ENCODE measurements at places on chromosomes 7 and 10.

GRCh38 chr7:13044309-13044708, 356.9 kb downstream of the ARL4A start:
- no peak for DNase-seq

DNA sequence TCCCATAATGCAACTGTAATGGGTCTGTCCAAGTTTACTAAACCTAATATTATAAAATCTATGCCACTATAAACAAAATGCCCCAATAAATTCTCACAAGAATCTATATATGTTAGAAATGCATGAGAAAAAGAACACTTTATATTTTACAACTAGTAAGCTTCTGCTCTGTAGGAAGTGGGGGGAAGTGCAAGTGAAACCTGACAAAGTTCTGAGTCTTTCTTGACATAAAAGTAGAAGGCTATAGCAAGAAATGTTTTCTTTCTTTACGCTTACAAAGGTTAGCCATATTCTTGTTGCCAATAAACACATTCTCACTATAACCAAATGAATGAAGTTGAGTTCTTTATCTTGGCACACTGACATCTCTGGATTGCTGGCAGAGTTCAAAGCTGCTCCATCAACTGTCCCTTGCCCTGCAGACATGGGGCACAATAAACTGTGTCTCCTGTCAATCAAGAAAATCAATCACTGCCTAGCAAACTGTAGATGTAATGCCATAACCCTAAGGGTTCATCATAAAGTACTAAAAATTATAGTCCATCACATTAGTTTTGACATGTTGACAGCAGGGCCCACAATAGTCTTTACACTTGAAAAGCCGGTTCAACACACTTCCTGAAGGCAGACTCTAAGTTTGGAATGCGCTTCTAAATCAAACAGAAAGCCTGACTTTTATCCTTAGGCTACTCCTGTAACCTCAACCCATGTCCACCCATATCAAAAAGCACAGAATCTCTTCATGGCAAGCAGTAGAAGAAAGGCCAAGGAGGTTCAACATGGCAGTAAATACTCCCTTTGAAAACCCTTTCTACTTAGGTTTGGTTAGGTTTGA, 58.6 kb downstream of the TPK1 start:
- DNase-seq: no peak

DNA sequence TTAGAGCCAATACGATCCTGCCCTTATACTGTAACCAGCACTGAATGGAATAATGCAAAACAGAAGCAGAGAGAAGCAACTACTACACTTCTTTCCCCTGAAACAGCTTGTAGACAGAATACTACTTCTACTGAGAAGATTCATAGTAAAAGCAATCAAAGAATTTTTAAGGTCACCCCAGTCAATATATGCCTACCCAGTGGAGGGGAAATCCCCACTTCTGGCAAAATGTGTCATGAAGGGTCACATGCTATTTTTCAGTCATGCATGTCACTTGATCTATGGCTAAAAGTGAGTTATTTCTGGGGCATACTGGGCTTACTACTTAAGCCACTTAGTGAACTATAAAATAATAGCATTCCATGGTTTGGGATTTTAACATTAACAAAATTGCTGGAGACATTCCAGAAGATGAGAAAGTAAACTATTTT, 25.6 kb downstream of the IRF5 start:
- DNase-seq: no peak

- no peak for DNase-seq
These were observed 1461.4 kb downstream of the GATA3 start for GRCh38 chr10:9515922-9516321.

- DNase-seq: no peak
These were observed 6.1 kb downstream of the ZP3 start for GRCh38 chr7:76430836-76431235.

GRCh38 chr10:75971402-75972211, 540.2 kb downstream of the LRMDA start:
- DNase-seq: no peak

- DNase-seq: no peak
These were observed 274.6 kb upstream of the HABP2 start for GRCh38 chr10:113278221-113278620.

GRCh38 chr7:35604595-35604994, 90.3 kb downstream of the HERPUD2 start:
- DNase-seq: no peak

GRCh38 chr10:2476812-2477553, 590.4 kb upstream of the PFKP start:
- DNase-seq: no peak

DNA sequence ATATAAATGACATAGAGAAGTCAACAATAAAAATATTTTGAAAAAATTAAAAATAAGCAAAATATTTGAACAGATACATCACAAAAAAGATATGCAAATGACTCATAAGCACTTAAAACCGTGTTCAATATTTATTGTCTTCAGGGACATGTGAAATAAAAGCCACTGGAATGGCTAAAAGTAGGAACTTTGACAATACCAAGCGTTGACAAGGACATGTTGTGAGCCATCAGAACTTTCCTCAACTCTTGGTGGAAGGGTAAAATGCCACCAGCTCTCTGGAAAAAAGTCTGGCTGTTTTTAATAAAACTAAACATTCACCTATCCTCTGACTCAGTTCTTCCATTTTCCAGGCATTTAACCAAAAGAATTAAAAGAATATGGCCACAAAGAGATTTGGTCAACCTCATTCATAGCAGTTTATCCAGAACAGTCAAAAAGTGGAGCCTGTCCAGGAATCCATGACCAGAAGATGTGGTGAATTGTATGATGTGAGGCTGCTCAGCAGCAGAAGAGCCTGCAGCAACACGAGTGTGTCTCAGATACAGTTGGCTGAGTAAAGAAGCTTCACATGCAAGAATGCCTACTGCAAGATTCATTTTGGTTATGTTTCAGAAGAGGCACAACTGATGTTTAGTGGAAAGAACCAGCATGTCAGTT, 7.1 kb upstream of the KLF6 start:
- no peak for DNase-seq

- no peak for DNase-seq
These were observed 171.5 kb upstream of the SP4 start for GRCh38 chr7:21256310-21256877.

DNA sequence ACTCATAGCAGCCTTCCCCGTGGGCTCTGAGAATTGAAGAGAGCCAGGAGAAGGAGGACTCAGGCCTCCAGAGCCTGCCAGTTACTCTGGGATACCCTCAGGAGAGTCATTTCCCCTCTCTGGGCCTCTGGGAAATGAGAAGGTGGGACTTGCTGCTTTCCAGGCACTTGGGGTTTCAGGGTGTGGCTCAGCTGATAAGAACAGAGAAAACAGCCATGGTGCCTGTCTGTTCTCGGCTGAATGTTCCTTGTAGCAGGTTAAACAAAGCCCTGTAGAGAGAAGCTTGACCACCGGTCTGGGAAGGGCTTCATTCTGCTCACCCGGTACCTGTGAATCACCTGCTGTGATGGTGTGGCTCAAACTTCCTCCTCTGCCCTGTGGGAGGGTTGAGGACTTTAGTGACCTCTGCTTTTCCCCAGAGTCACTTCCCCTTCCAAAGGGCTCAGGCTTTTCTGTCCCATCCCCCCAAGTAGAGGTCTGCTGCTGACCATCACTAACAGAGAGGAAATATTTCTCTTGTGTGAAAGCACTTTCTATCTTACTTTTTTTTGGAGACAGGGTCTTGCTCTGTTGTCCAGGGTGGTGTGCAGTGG, 212.4 kb upstream of the GALNT17 start:
- DNase-seq: no peak

- no peak for DNase-seq
These were observed 22.2 kb upstream of the LYZL1 start for GRCh38 chr10:29266641-29267040.

DNA sequence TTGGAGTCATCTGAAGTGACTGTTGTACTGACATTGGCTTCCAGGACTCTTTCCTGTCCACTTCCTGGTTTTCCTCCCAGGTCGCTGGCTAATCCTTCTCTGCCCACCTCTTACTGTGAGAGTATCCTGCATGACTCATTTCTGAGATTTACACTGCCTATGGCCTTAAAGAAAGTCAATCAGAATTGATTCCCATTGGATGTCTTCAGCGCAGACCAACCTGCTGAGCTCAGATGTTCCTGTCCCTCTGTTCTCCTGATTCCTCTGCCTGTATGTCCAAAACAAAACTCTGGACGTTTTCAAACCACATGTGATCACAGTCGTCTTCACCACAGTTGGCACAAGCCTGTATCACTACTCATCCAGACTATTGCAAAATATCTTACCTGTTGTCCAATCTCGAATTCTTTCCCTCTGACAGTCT, 262.1 kb downstream of the CREB5 start:
- no peak for DNase-seq
